Astrocyte of the spinal cord (primary cell): ENCODE measurements at places on chromosomes 1 and 21.
A peak's percentile ranks its signal among the peaks of the same experiment; 100 is the strongest.

GRCh38 chr1:118914379-118915161 is 73.6 kb downstream of the TBX15 start:
- DNase-seq: no peak

GRCh38 chr1:64405833-64406232 is 64.1 kb upstream of the CACHD1 start:
- DNase-seq: no peak

GRCh38 chr1:74712881-74713280 is 20.0 kb downstream of the CRYZ start:
- no peak for DNase-seq

DNA sequence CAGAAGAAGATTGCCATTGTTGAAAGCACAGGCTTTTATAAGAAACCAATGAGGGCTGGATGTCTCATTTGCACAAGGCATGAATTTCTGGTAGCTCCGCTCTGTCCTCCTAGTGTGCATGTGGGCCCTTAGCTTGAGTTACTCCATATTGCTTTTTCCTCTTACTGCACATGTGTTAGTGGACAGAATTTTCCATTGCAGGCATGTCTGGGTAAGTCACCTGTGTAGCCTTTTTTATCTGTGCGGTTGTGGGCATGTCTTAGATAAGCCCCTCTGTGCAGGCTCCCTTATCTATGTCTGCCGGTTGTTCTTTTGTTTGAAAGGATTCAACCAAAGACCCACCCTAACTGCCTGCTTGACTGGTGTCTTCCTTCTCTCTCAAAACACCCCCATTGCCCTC is 7.2 kb upstream of the CLCA1 start:
- no peak for DNase-seq

DNA sequence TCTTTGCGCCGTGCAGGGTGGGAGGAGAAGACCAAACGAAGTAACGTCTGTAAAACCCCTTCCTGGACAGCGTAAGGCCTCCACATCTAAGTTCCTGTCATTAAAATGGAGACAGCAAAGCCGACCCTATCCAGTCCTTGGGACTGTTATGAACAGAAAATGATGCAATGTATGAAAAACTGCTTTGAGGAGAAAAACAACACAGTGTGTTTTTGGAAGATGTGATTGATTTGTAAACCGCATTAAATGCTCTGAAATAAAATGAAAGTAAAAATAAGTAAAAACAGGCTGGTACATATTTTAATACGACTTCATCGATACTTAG is 827 bp upstream of the URB1 start:
- DNase-seq: peak; percentile 7

GRCh38 chr1:190759807-190760206 is 282.1 kb upstream of the BRINP3 start:
- DNase-seq: no peak

DNA sequence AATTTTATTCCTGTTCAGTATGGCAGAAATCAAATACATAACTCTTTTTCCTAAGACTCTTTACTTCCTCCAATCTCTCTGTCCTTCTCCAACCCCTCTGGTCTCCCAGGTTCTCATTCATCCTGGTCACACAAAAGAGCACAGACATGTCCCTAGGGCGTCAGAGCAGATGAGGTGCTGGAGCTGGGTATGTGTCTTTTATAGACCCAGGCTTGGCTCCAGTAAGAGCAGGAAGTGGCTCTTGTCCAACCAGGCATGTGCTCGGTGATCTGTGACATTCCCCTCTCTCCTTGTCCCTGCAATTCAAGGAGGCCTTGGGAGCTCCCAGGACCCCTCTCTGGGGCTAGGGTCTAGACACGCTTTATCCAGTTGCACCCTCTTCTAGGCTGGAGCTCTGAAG is 18.0 kb upstream of the LCE2D start:
- no peak for DNase-seq

DNA sequence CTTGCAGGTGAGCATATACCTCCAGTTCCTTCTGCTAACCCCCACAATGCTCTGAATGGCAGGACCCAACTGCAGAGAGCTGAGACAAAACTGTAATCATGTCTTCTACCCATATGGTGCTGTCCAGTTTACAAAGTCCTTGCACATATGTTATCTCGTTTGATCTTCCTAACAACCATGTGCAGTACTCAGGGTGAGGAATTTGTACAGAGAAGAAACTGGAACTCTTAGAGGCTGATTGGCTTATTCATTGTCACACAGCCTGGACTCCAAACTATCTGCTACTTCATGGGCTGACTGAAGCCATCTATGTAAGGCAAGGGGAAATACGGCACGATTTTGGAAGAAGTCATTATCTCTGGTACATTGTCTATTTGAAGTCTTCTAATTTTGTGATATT is 191.1 kb downstream of the TNR start:
- no peak for DNase-seq

- peak; percentile 12 for DNase-seq
Measured at GRCh38 chr21:25557180-25557579, 50.1 kb downstream of the MRPL39 start.

DNA sequence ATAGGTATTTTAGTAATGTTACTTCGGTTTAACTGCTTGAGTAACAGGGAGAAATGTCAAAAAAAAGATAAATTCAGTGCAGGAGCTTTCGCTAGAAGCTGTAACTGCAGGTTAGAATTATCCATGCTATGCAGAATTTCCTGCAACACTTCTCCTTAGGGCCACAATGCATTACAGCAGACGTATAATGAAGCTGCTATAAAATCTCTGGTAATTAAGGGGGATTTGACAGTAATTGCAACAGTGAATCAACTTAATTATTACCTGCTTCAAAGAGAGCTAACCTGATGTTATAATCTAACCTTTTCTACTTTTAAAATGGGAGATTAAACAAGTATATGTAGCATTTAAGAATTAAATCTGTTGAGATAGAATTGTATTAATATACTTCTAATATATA is 92.6 kb downstream of the ATG4C start:
- DNase-seq: no peak

- DNase-seq: no peak
Measured at GRCh38 chr1:84467298-84467697, 11.8 kb upstream of the RPF1 start.

DNA sequence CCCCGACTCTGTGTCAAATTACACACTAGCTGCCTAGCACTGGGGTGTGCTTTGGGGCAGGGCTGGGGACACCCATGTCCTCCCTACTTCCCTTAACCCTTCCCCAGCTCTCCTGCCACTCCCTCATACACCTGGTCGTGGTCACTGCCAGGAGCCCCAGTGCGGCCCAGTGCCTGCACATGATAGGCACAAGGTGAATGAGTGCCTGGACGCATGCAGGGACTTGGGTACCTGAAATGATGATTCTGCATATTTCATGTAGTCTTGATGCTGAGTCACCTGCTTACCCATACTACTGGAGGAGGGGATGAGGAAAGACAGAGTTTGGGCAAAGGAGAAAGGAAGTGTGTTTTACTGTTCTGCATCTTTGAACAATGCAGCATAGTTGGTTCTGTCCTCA is 1.5 kb upstream of the VANGL2 start:
- no peak for DNase-seq

GRCh38 chr1:20696397-20697333 is 21.1 kb downstream of the KIF17 start:
- peak; percentile 93 for DNase-seq

GRCh38 chr1:114524944-114525343 is 13.9 kb upstream of the TRIM33 start:
- no peak for DNase-seq

DNA sequence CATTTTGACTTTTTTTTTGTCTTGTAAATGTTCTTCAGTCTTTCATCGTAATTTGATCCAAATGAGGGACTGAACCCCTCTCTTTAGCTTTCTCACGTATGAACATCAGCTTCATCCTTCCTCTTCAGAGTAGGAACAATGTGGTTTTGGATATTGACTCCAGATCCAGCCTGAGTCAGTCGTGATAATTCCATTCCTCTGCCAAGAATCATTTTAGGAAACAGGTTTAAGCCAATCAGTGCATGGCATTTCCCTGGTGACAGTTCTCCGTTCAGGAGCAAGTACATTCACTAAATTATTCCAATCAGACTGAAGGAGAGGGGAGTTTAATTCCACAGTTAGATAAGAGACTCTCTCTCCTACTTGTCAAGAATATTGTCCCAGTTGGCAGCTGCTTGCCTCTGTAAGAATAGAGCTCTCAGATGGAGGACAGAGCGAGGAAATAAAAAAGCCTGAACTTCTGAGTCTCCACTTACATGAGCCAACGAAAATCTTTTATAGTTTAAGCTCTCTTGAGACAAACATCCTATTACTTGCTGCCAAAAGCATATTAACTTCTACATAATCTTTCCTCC is 18.6 kb downstream of the RHOU start:
- no peak for DNase-seq

GRCh38 chr1:154896771-154897286 is 26.7 kb upstream of the KCNN3 start:
- DNase-seq: no peak

GRCh38 chr1:12372761-12373160 is 142.9 kb downstream of the VPS13D start:
- no peak for DNase-seq
